ENCODE measurements at places on chromosomes 6 and 20.

- DNase-seq = no peak
These were observed 105.4 kb downstream of the SYNDIG1 start for GRCh38 chr20:24574797-24575196.

GRCh38 chr6:1055015-1055921 is 256.6 kb upstream of the FOXQ1 start:
- DNase-seq = no peak

DNA sequence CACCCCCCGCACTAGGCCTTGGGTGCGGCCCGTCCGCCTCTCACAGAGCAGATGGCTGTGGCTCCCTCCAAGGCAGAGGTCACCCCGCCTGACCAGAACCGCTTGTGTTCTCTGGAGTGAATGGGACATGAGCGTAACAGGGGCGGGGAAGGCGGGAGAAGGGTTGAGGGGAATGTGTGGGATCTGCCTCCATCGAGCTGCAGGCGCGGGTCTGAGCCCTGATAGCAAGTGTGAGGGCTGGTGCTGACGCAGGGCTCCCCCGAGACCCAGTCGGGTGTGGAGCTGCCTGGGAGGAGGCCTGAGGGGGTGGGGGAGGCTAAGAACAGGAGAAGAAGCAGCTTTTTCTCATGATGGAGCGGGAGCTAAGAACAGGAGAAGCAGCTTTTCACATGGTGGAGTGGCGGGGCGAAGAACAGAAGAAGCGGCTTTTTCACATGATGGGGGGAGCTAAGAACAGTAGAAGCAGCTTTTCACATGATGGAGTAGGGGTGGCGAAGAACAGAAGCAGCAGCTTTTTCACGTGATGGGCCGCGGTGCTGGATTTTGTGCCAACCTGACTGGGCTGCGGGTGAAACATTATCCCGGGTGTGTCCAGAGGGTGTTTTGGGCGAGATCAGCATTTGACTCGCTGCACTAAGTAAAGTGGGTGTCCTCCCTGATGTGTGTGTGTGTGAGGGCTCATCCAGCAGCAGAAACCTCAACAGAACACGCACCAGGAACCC is 169.3 kb downstream of the TTLL2 start:
- DNase-seq = no peak

GRCh38 chr20:20768202-20768815 is 55.9 kb upstream of the RALGAPA2 start:
- DNase-seq = no peak

GRCh38 chr6:4522453-4522852 is 253.8 kb upstream of the CDYL start:
- DNase-seq = no peak

DNA sequence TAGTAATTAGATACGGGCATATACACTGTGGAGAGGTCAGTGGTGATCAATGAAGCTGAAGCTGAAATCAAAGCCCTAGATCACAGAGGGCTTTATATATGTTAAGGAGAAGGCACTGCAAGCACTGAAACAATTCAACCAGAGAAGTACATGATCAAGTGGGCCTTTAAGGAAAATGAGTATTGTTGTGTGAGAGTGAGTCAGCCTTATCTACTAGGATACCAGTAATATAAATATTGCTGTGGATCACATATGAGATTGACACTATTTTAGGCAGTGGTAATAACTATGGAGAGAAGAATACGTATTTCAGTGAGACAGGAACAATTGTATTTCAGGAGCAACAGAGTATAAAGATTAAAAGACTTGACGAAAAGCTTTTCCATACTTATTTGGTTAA is 1172.2 kb upstream of the GJE1 start:
- no peak for DNase-seq

DNA sequence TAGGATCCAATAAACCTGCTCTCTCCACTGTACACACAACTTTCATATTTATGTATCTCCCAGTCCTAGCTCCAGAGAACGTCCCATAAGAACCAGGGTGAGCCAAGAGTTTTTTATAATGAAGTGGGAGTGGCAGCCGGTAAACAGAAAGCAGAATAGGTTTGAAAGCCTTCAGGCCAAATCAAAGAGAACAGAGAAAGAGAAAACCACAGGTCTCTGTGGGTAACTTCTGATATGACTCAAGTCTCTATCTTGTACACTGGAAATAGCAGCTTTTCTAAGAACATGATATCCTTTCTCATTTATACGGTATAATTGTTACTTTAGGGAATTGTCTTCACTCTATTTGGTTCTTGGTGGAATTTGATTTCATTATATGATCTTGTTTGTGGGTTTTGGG is 273.6 kb downstream of the PACRG start:
- no peak for DNase-seq

- DNase-seq = no peak
These were observed 16.3 kb downstream of the TMEM170B start for GRCh38 chr6:11553824-11554223.

DNA sequence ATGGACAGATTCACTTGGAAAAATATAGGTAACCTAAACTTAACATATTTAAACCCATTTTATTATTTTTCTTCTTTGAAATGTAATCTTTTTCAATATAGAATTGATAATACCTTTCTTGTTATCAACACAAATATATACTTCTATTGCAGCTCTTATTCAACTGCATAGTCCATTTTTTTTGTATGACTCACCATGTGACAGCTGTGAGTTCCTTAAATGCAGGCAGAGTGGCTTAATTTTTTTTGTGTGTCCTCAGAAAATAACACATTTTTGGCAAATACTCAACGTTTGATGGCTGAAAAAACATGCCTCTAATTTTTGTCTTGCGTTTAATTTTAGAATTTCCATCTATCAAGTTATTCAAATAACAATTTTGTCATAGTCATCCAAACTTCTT is 454.8 kb downstream of the PHF3 start:
- DNase-seq = no peak

GRCh38 chr20:15476781-15477180 is 1096.5 kb downstream of the KIF16B start:
- no peak for DNase-seq

GRCh38 chr20:53162251-53162835 is 190.2 kb downstream of the TSHZ2 start:
- DNase-seq = peak; percentile 18

DNA sequence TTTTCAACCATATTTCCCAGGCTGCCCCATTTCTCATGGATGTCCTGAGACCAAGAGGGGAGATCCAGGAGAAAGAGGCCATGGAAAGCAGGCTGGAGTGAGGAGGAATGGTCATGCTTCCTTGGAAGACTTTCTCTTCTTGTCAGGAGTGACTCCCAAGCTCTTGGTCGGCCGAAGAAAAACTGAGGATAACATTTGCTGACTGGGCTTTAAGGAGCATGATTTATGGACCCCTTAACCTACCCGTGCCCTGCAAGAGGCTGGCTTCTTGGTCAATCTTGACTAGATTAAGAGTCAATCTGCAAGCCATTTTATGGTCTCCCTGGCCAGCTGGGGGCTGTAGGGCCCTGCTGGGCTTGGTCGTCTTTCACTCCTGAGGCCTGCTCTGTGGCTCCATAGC is 22.8 kb downstream of the ADGRF4 start:
- no peak for DNase-seq

- no peak for DNase-seq
These were observed 154.5 kb downstream of the ASCC3 start for GRCh38 chr6:100726666-100727065.

- DNase-seq = no peak
These were observed 109.2 kb downstream of the CEP57L1 start for GRCh38 chr6:109204511-109204910.

Data from A549 (cell line).